Spinal cord (tissue), 10 donors: ENCODE measurements at places on chromosomes 6 and 20. TPM values are rescaled to one million over a fixed set of nuclear protein-coding genes. Genes with fewer than 3 reads are reported as not detected.

Gene FAM217A
- not detected for total RNA-seq

Gene MYCT1
- total RNA-seq = 13.0 TPM

Gene SPAG4
- 15.2 TPM for total RNA-seq

Gene SYNDIG1
- total RNA-seq = 23.9 TPM

Gene EDN1
- 9.9 TPM for total RNA-seq

DNA sequence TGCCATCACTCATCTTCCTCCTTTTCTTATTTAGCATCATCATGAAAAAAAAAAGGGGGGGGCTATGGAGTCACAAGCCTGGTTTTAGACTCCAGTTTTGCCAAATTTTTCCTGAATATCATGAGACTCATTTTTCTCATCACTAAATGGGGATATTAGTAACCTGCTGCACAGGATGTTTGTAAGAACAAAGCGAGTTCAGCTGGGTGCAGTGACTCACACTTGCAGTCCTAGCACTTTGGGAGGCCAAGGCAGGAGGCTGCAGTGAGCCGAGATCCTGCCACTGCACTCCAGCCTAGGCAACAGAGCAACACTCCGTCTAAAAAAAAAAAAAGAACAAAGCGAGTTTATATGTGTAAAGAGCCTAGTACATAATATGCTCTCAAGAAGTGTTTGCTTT, 82.8 kb downstream of the TFAP2A start:
- DNase-seq = no peak

DNA sequence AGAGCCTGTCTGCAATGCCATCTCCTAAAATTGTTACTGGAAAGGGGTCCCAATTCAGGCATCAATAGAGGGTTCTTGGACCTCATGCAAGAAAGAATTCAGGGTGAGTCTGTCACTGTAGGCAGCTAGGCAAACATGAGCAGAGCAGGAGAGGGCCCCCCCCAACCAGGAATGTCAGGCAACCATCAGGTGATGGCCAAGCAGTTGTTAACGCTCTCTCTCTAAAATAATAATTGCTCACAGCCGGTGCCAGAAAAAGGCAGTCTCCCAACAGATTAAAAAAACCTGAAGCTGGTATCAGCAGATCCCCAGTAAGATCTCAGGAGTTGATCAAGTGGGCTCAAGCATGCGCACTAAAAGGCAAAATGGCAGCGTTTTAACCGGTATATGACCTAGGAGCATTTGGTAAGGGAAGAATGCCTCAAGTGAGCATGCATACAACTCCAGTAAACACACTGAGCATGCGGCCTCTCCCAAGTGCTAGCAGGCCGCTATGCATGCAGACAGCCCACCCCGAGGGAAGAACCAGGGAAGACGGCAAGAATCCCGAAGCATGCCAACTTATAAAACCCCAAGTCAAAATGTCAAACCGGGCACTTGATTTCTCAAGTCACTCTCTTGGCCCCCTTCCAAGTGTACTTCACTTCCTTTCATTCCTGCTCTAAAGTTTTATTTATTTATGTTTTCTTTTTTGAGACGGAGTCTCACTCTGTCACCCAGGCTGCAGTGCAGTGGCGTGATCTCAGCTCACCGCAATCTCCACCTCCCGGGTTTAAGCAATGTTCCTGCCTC, 44.0 kb upstream of the RNGTT start:
- no peak for DNase-seq

DNA sequence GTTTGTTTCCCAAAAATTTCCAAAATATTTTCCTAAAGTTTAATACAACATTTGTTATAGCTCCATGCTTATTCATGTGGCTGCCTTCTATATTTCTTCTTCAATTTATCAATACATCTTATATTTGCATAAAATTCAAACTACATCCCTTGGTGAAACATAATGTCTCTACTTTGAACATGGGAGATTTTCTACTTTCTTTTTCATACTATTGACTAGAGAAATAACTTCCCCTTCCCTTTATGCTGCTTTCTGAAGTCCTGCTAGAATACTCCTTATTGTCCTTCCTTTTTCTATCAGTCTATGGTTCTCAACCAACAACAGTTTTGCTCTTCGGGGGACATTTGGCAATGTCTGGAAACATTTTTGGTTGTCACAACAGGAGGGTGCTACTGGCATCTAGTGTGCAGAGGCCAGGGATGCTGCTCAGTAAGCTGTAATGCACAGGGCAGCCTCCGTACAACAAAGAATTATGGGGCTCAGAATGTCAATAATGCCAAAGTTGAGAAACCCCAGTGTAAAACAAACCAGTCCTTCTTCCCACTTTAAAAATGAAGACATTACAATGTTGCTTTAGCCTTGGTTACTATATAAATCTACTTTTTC, 29.9 kb downstream of the MKKS start:
- DNase-seq = no peak

GRCh38 chr6:53483423-53484353, 61.2 kb downstream of the GCLC start:
- DNase-seq = no peak

DNA sequence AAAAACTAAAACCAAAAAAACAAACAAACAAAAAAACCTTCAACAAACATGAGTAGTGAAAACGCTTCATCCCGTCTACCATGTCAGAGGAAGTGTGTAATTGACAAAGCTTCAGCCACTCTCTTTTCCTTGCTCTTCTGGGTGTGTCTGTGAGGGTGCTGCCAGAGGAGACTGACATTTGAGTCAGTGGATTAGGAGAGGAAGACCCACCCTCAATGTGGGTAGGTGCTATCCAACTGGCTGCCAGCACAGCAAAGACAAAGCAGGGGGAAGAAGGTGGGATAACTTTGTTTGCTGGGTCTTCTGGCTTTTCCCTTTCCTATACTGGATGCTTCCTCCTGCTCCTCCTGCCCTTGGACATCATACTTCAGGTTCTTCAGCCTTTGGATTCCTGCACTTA, 145.6 kb downstream of the TASP1 start:
- no peak for DNase-seq

DNA sequence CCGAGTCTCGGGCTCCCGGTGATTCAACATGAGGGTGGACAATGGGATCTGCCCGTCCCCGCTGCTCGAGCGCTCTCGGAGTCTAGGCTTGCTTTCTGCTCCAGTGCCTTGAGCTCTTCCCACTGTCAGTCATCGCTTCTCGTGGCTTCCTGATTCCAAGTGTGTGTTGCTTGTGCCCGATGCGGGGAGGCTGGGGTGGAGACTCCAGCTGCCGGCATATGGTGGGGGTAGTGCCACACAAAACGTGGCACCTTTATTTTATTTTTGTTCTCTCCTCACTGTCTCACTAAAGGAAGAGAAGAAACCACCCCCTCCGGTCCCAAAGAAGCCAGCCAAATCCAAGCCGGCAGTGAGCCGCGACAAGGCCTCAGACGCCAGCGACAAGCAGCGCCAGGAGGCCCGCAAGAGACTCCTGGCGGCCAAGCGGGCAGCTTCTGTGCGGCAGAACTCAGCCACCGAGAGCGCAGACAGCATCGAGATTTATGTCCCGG, 14.8 kb upstream of the MYL9 start:
- DNase-seq = no peak

DNA sequence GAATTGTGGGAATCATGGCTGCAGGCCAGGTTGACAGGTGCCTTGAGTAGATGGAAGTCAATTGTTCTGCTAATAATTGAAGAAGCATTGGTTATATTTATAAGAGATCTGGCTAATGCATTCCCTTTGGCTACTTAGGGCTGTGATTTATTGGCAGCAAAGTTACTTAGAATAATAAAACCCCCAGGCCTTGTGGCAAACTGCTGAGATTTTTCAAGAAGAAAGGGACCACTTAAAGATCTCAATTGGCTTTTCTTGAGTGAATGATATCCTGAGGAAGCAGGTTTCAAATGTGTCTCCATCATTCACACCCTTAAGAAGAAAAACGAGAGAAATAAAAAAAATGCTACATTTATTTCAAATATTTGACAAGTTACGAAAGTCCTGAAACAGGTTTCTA, 27.4 kb downstream of the DDO start:
- DNase-seq = no peak

GRCh38 chr20:25046736-25047666, 10.9 kb downstream of the ACSS1 start:
- DNase-seq = no peak

GRCh38 chr6:3756546-3756945, 5.0 kb upstream of the PXDC1 start:
- no peak for DNase-seq

- DNase-seq = no peak
Measured at GRCh38 chr20:11780765-11781369, 136.8 kb upstream of the BTBD3 start.

- no peak for DNase-seq
Measured at GRCh38 chr6:21731411-21732031, 138.0 kb downstream of the SOX4 start.
